ENCODE measurements at places on chromosomes 1 and 21.

DNA sequence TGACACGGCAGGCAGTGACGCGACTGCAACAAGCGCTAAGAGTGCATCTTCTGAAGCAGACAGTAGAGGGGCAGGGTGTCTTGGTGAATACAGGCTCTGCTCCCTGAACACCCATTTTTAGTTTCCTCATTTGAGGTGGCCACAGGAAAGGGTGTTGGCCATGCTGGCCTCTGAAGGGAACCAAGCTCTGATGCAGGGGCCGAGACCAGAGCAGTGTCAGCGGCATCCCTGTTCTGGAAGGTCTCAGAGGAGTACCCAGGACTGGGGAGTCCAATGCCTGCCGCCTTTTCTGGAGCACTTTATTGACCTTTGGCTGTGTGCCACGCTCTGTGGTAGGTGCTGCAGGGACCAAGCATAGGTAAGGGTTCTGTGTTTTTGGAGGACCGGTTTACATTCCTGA lies 100.4 kb downstream of the KCNJ6 start:
- DNase-seq: no peak

GRCh38 chr21:33360281-33360680 lies 35.5 kb downstream of the IFNAR1 start:
- DNase-seq: no peak

DNA sequence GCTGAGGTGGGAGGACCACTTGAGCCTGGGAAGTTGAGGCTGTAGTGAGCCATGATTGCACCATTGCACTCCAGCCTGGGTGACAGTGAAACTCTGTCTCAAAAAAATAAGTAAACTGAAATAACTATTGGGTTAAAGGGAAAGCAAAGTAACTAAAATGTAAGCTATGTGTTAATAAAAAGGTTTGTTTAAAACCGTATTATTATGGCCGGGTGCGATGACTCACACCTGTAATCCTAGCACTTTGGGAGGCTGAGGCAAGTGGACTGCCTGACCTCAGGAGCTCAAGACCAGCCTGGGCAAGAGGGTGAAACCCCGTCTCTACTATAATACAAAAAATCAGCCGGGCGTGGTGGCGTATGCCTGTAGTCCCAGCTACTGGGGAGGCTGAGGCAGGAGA lies 27.0 kb downstream of the NVL start:
- no peak for DNase-seq

DNA sequence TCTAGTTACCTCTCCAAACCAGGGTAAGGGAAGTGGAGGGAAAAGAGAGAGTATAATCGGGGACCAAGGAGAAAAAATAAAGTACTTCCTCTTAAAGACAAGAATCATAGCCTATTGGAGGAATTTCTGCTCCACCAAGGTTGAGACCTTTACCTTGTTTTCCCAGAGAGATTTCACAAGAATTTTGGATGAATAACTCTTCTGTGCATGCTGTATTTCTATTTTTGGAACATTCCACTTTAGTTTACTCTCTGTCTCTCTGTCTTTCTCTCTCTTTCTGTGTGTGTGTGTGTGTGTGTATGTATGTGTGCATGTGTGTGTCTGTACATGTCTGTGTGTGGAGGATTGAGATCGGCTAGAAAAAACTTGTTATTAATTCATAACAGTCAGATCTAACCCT lies 318.4 kb upstream of the RGS18 start:
- peak; percentile 60 for DNase-seq

DNA sequence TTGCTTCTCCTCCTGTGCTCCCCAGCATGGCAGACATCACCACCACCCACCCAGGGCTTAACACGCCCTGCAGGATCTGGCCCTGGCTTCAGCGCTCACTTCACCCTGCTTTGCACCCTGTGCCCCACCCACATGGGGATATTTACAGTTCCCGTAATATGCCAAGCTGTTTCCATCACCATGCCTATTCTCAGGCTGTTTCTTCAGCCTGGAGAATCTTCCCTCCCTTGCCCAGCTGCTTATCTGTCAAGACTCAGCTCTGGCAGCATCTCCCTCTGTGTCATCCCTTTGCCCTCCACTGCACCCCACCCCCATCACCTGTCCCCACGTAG lies 3.6 kb upstream of the AHCYL1 start:
- no peak for DNase-seq

GRCh38 chr1:205714190-205714905 lies 34.0 kb upstream of the SLC45A3 start:
- DNase-seq: peak; percentile 17

GRCh38 chr1:6149597-6149996 lies 30.5 kb downstream of the CHD5 start:
- no peak for DNase-seq

- peak; percentile 5 for DNase-seq
Observed at GRCh38 chr1:158644449-158644848, 39.4 kb downstream of the OR10Z1 start.

GRCh38 chr21:46550116-46550941 lies 54.6 kb downstream of the S100B start:
- DNase-seq: no peak

GRCh38 chr1:159798893-159799292 lies 3.3 kb upstream of the FCRL6 start:
- DNase-seq: peak; percentile 71

DNA sequence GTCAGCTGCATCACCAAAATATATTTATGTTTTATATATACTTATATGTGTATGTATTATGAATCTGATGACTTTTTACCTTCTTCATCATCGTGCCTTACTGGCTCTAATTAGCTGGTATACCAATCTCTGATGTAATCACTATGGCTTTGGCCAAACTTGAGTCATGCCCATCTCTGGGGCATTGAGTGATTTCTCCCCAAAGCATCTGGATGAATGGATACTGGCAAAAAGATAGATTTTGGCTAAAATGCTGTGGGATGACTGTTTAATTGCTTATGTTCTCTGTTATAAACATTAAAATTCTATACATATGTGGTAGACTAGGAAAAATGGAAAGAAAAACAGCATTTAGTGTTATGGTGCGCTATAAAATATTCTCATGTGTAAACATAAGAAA lies 19.6 kb downstream of the CDKN2C start:
- DNase-seq: no peak

GRCh38 chr1:227102056-227102455 lies 162.0 kb downstream of the COQ8A start:
- DNase-seq: no peak

- no peak for DNase-seq
Observed at GRCh38 chr1:10943991-10944730, 68.3 kb upstream of the TARDBP start.

DNA sequence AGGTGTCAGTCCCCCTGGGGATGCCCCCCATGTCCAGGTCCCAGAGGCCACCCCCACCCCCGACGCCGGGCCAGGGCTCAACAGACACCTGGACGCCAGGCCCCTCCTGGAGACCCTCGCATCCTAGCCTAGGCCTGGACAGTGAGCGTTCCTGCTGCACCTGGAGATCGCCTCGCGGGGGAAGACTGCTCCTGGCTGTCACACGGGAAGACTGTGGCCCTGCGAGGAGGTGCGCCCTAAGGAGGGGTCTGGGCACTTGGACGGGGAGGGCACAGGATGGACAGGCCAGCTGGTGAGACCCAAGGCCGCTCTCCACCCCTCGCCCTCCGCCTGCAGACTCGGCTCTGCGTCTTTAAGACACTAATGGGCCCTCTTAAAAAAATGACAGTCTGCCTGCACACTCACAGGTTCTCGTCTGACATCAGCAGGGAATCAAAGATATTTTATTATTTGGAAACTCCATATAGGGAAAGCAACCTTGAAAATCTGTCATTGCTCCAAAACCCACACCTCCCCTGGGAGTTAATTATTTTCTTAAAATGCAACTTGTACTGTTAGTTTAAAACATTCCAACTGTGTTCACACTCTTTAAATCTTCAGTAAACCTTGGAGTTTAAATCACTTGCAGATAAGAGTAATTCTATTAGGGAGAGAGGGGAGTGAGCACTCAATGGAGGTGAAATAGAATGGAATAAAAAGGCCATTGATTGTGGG lies 45.6 kb upstream of the ACTRT2 start:
- DNase-seq: no peak

- no peak for DNase-seq
Observed at GRCh38 chr1:160548960-160549664, 26.1 kb upstream of the SLAMF6 start.

- no peak for DNase-seq
Observed at GRCh38 chr21:34185026-34185750, 111.8 kb downstream of the MRPS6 start.

DNA sequence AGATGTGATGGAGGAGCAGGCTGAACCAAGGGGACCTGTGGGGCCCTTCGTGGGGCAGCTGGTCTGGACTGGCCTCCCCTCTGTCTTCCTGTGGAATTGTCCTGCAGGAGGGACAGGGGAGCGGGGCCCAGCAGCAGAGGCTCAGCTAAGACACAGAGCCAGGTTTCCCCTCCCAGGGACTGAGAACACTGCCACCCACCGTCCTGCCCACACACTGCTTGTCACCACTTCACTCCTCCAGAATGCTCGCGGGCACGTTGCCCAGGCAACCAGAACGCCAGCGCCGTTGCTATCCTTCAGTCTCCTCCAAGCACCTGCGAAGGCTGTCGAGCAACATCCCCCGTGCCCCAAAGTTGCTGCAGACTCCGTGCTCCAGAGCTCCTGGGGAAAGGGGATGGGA lies 46.4 kb downstream of the AJAP1 start:
- no peak for DNase-seq

Measured in trophoblast cell (in vitro differentiated cells and primary cell).